Placental epithelial cell (primary cell): ENCODE measurements at places on chromosomes 6 and 20. TPM values are rescaled to one million over a fixed set of nuclear protein-coding genes. Genes with fewer than 3 reads are reported as not detected.

The RIPPLY2 gene
- total RNA-seq, result not detected in 2 replicates

The CST3 gene
- 91.3 and 104 TPM in 2 replicates for total RNA-seq

The OOEP gene
- 0.33 TPM in 1 of 2 replicates, not detected in the other for total RNA-seq

The PRICKLE4 gene
- 0.65 and 5.5 TPM in 2 replicates for total RNA-seq

The AVP gene
- total RNA-seq, result not detected in 2 replicates

The WRNIP1 gene
- 28.8 and 33.8 TPM in 2 replicates for total RNA-seq

The SLC17A9 gene
- total RNA-seq, result 23.2 and 25.8 TPM in 2 replicates

The TBPL1 gene
- total RNA-seq, result 11.0 and 15.4 TPM in 2 replicates

The EPM2A gene
- 6.7 and 6.9 TPM in 2 replicates for total RNA-seq

The PKIB gene
- 1.4 and 2.4 TPM in 2 replicates for total RNA-seq

The SCAND1 gene
- 66.3 and 72.2 TPM in 2 replicates for total RNA-seq

The ADAM33 gene
- total RNA-seq, result 3.1 TPM in 2 replicates
